ENCODE measurements at places on chromosomes 4 and X. TPM values are rescaled to one million over a fixed set of nuclear protein-coding genes. Genes with fewer than 3 reads are reported as not detected.

- no peak overlapping the region for H3K27ac ChIP-seq
- DNase-seq = no peak
- H3K4me3 ChIP-seq = no peak overlapping the region
- H3K36me3 ChIP-seq = no peaks in the 10 kb centered on the region
- no peaks in the 10 kb centered on the region for H3K4me1 ChIP-seq
- H3K27me3 ChIP-seq = no peaks in the 10 kb centered on the region
These were observed 44.6 kb downstream of the EIF2S3 start for GRCh38 chrX:24099394-24099793.

GRCh38 chr4:86296865-86297264, 63.0 kb downstream of the MAPK10 start:
- H3K36me3 ChIP-seq = no peaks in the 10 kb centered on the region
- H3K4me3 ChIP-seq = no peak overlapping the region
- H3K27me3 ChIP-seq = no peaks in the 10 kb centered on the region
- no peak for DNase-seq

DNA sequence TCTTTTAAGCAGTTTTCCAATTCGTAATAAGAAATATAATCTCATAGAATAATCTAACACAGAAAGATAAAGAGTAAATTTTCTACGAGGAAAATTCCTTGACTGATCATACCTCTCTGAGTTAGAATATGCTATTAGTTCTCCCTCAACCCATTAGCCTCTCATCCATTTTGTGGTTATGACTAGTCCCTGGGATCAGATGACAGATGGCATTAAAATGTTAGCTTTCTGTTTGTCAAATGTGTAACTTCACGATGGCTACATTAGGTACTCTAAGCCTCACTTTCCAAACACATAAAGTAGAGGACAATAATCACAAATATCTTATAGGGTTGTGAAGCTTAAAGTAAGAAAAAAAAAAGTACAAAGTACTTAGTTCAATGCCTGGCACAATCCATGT, 112.2 kb downstream of the ZAR1 start:
- no peak for DNase-seq
- H3K4me1 ChIP-seq = no peaks in the 10 kb centered on the region
- no peaks in the 10 kb centered on the region for H3K27me3 ChIP-seq
- peaks cover 4% of the 10 kb centered on the region for H3K36me3 ChIP-seq
- no peak overlapping the region for H3K27ac ChIP-seq

The TSPAN7 gene
- 23.9 TPM for total RNA-seq

DNA sequence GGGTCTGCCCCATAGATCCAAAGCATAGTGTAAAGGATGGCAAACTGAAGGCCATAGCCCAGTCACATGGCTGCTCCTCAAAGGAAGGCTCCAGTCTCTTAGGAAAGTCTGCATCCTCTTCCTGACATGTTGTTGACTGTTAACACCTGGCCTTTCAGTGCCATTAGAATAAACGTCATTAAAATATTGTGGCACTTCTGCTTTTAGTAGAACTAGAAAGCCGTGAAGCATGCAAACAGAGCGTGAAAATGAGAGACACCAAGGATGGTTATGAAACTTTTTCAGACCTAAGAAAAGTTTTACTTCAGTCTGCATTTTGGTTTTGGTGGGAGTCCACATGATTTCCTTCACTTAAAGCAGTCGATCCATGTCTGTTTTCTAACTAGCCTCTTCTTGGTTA, 41.1 kb upstream of the AFF2 start:
- H3K4me3 ChIP-seq = no peak overlapping the region
- H3K4me1 ChIP-seq = no peaks in the 10 kb centered on the region
- no peaks in the 10 kb centered on the region for H3K36me3 ChIP-seq
- no peak for DNase-seq
- H3K27ac ChIP-seq = no peak overlapping the region

The CWH43 gene
- 38.0 TPM for total RNA-seq

DNA sequence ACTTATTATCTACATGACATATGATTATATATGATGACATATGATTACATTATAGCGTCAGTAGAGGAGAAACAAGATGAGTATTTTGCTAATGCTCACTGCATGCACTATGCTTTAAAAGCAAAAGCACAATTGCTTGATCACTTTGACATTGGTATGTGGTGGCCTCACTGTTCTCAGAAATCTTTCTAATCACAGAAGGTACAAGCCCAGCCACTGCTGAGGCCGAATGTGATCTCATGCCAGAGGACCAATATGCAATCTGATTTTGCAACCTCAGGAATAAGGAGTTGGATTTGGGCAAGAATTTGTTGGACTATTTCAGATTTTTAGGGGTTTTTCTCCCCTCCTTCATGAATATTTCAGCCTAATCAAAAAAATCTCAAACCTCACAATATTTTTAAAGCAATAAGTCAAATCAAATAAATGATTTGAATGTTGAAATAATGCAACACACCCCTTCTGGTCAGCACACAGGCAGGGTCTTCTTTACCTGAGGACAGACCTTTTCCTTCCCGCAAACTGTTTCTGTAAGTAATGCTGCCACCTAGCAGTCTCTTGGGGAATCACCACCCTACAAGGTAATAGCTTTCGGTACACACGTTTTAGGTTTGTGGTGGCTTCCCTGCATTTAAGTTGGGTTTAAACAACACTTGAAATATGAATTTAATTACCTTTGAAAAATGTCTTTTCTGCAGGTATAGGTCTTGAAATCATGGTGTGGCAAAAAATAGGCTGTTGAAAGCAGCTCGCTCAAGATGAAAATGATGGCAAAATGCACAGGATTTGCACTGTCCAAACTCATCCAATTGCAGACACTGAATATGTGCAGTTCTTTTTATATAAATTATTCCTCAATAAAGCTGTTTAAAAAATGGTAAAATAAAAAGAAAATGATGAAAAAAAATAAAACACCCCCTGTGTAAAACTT, 4.8 kb upstream of the CXCL13 start:
- no peaks in the 10 kb centered on the region for H3K36me3 ChIP-seq
- DNase-seq = no peak
- no peak overlapping the region for H3K27ac ChIP-seq
- H3K4me3 ChIP-seq = no peak overlapping the region
- H3K27me3 ChIP-seq = peaks cover 21% of the 10 kb centered on the region

The ZNF518B gene
- 37.2 TPM for total RNA-seq

- no peaks in the 10 kb centered on the region for H3K4me1 ChIP-seq
- H3K4me3 ChIP-seq = no peak overlapping the region
- H3K27ac ChIP-seq = no peak overlapping the region
- DNase-seq = no peak
- H3K27me3 ChIP-seq = no peaks in the 10 kb centered on the region
These were observed 25.4 kb upstream of the NMU start for GRCh38 chr4:55661398-55662056.

- no peaks in the 10 kb centered on the region for H3K4me1 ChIP-seq
- DNase-seq = no peak
- H3K27me3 ChIP-seq = no peaks in the 10 kb centered on the region
- H3K27ac ChIP-seq = no peak overlapping the region
These were observed 48.1 kb downstream of the RAB40AL start for GRCh38 chrX:102985192-102985591.

GRCh38 chr4:13559413-13559812, 15.1 kb upstream of the NKX3-2 start:
- DNase-seq = no peak
- H3K4me1 ChIP-seq = no peaks in the 10 kb centered on the region
- no peaks in the 10 kb centered on the region for H3K36me3 ChIP-seq
- no peaks in the 10 kb centered on the region for H3K27me3 ChIP-seq

The TMEM156 gene
- total RNA-seq = not detected

GRCh38 chr4:106245176-106245575, 70.8 kb downstream of the TBCK start:
- no peak overlapping the region for H3K4me3 ChIP-seq
- no peaks in the 10 kb centered on the region for H3K27me3 ChIP-seq
- DNase-seq = no peak

The TLL1 gene
- total RNA-seq = 0.57 TPM

- no peaks in the 10 kb centered on the region for H3K4me1 ChIP-seq
- H3K4me3 ChIP-seq = peak overlapping the region; percentile 27
- no peak for DNase-seq
- no peaks in the 10 kb centered on the region for H3K27me3 ChIP-seq
- no peak overlapping the region for H3K27ac ChIP-seq
- H3K36me3 ChIP-seq = no peaks in the 10 kb centered on the region
These were observed 383 bp downstream of the PCYT1B start for GRCh38 chrX:24646745-24647182.

The GAGE12D gene
- not detected for total RNA-seq

GRCh38 chrX:2559124-2559523, 58.3 kb upstream of the DHRSX start:
- H3K4me1 ChIP-seq = no peaks in the 10 kb centered on the region
- H3K27me3 ChIP-seq = no peaks in the 10 kb centered on the region
- H3K27ac ChIP-seq = no peak overlapping the region
- H3K36me3 ChIP-seq = no peaks in the 10 kb centered on the region
- DNase-seq = no peak

DNA sequence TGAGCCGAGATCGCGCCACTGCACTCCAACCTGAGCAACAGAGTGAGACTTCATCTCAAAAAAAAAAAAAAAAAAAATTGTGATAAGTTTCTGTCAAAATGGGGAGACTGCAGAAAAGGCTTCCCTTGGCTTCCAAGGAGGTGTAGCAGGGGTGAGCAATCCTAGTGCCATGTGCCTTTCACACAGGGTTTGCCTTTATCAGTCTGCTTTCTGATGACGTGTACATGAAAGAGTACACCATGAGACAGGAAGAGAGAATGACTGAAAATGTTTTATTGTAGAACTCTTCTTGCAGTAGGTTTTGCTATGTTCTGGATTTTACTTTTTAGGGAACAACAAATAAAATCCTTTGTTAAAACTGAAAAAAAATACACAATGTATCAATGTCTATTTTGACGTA, 23.4 kb upstream of the ZFP42 start:
- no peak overlapping the region for H3K27ac ChIP-seq
- H3K36me3 ChIP-seq = no peaks in the 10 kb centered on the region
- no peaks in the 10 kb centered on the region for H3K4me1 ChIP-seq

GRCh38 chrX:149987613-149988012, 49.3 kb upstream of the EOLA2 start:
- no peaks in the 10 kb centered on the region for H3K27me3 ChIP-seq
- peaks cover 4% of the 10 kb centered on the region for H3K36me3 ChIP-seq
- H3K27ac ChIP-seq = no peak overlapping the region
- H3K4me3 ChIP-seq = no peak overlapping the region

GRCh38 chr4:186724058-186724863, 605 bp upstream of the FAT1 start:
- H3K27me3 ChIP-seq = no peaks in the 10 kb centered on the region
- peak overlapping the region; percentile 91 for H3K4me3 ChIP-seq
- H3K4me1 ChIP-seq = no peaks in the 10 kb centered on the region

The STBD1 gene
- 1.8 TPM for total RNA-seq

GRCh38 chr4:39568805-39569204, 41.6 kb upstream of the UGDH start:
- no peak overlapping the region for H3K4me3 ChIP-seq
- peaks cover 33% of the 10 kb centered on the region for H3K36me3 ChIP-seq
- peak overlapping the region; percentile 72 for H3K27ac ChIP-seq
- no peak for DNase-seq
- no peaks in the 10 kb centered on the region for H3K27me3 ChIP-seq
- H3K4me1 ChIP-seq = no peaks in the 10 kb centered on the region

DNA sequence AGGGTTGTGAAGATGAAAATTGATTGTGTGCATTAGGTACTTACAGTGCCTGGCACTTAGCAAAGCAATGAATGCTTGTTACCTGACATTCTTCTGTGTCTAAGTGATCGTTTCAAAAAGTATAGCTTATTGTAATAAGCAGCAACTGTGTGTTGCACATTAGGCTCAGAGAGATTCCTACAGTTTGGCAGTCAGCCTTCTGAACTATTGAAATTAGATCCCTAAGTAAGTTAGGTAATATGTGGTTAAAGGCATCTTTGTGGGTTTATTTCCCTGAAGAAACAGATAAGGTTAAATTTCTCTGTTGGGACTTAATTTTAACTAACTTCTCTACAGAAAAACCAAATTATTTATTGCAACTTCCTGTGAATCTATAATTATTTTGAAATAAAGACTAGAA, 93.4 kb downstream of the REPS2 start:
- no peaks in the 10 kb centered on the region for H3K36me3 ChIP-seq
- H3K4me1 ChIP-seq = no peaks in the 10 kb centered on the region
- no peak for DNase-seq

- no peaks in the 10 kb centered on the region for H3K4me1 ChIP-seq
- H3K4me3 ChIP-seq = no peak overlapping the region
- DNase-seq = no peak
- H3K27ac ChIP-seq = no peak overlapping the region
These were observed 1264.7 kb downstream of the PCDH7 start for GRCh38 chr4:31984872-31985271.

The SHOX gene
- total RNA-seq = not detected

DNA sequence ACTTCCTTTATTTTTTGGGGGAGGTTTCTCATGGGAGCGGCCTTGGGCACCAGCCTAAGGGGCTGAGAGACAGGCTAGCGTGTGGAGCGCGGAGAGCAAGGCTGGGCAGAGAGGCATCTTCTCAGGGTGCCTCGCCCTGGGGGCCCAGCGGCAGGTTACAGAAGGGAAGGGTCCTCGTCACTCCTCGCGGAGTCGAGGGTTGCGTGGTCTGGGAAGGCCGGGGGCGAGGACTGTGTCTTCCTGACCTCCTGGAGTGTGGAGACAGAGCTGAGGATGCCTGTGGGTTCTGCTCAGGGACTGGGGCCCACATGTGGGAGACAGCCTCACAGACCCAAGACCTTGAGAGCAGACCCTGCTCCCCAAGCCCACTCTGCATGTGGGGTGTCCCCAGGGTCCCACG, 79.6 kb upstream of the LRPAP1 start:
- H3K36me3 ChIP-seq = no peaks in the 10 kb centered on the region
- no peaks in the 10 kb centered on the region for H3K27me3 ChIP-seq
- no peak overlapping the region for H3K27ac ChIP-seq
- no peaks in the 10 kb centered on the region for H3K4me1 ChIP-seq
- no peak overlapping the region for H3K4me3 ChIP-seq

GRCh38 chrX:149074398-149074797, 430.7 kb downstream of the IDS start:
- H3K27ac ChIP-seq = no peak overlapping the region
- H3K4me1 ChIP-seq = no peaks in the 10 kb centered on the region
- H3K36me3 ChIP-seq = no peaks in the 10 kb centered on the region
- H3K4me3 ChIP-seq = no peak overlapping the region
- H3K27me3 ChIP-seq = no peaks in the 10 kb centered on the region

DNA sequence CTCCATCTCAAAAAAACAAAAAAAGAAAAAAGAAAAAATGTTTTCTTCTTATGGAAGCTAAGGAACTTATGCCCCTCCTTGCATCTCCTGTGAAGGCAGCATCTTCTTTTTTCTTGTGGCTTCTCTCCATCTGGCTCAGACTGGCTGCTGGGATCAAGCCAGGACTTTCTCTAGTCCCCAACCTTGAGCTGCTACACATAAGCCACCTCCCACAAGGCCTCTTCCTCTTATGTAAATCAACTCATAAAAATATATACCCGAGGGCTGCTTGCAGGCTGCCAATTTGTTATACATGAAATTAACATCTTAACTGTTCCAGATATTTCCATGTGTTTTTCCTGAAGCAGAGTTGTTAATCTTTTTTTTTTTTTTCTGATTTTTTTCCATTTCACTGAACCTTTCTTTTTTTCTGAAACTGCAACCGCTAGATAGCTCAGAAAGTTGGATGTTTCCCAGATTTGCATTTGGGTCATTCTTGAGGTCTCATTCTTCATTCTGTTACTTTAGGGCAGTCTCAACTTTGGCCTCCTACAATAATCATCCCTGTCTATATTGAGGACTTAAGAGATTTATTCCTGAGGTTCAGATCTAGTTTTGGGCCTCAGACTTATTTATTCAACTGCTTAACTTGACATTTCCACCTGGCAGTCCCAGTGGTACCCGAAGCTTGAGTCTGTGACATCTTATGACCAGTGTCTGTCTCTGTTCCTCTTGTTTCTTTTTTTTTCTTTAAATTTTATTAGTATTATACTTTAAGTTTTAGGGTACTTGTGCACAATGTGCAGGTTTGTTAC, 10.3 kb downstream of the SNX25 start:
- peaks cover 3% of the 10 kb centered on the region for H3K4me1 ChIP-seq
- H3K4me3 ChIP-seq = no peak overlapping the region
- H3K27ac ChIP-seq = no peak overlapping the region
- H3K36me3 ChIP-seq = no peaks in the 10 kb centered on the region
- no peak for DNase-seq

Measured in esophagus squamous epithelium (tissue), 5 donors.